ENCODE measurements at places on chromosomes 12 and 14.
A peak's percentile ranks its signal among the peaks of the same experiment; 100 is the strongest.

GRCh38 chr14:100664231-100664630, 62.5 kb upstream of the DLK1 start:
- DNase-seq: no peak

DNA sequence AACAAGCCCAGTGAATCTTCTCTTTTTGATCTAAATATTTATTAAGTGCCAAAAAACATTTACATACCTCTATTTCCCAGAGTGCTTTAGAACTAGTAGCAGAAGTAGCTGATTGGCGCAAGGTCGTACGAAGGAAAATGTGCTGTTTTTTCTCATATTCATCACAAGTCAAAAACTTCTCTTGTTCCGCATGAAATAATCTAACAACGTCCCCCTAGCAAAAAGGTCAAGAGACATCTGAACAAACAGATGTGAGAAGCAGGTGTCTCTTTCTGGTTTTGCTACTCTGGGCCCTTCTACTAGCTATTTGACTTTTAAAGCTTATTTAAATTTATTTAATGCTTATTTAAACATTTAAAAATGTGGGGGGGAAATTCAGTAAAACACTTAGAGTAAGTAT, 117.8 kb downstream of the ITPR2 start:
- no peak for DNase-seq

GRCh38 chr12:131929581-131930456, 743 bp downstream of the PUS1 start:
- peak; percentile 49 for DNase-seq

GRCh38 chr12:15188127-15188526, 33.1 kb downstream of the RERG start:
- no peak for DNase-seq

GRCh38 chr14:99381688-99382060, 99.0 kb downstream of the SETD3 start:
- no peak for DNase-seq

GRCh38 chr14:68020999-68021663, 201.6 kb downstream of the RAD51B start:
- no peak for DNase-seq

GRCh38 chr12:57849035-57849434, 2.5 kb upstream of the CTDSP2 start:
- no peak for DNase-seq

DNA sequence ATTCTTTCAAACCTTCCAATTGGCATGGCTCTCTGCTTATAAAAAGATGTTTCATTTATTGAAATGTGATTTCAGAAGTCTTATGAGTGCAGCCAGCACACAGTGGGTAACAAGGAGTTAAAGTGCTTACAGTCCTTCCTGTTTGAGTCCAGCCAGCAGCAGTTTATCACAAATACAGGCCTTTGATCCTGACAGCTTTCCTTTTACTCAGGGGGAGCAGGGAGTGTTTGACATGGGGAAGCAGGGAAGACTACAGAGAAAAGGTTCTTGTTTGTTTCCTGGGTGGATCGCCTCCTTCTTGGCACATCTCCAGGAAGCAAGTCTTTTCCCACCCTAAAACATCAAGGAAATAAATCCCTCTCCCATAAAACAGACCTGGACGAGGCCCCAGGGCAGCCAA, 216.1 kb downstream of the MSRB3 start:
- DNase-seq: no peak

- peak; percentile 17 for DNase-seq
Measured at GRCh38 chr14:53109105-53110041, 43.8 kb downstream of the DDHD1 start.

- DNase-seq: peak; percentile 29
Measured at GRCh38 chr12:1907652-1908611, 10.5 kb downstream of the CACNA2D4 start.

DNA sequence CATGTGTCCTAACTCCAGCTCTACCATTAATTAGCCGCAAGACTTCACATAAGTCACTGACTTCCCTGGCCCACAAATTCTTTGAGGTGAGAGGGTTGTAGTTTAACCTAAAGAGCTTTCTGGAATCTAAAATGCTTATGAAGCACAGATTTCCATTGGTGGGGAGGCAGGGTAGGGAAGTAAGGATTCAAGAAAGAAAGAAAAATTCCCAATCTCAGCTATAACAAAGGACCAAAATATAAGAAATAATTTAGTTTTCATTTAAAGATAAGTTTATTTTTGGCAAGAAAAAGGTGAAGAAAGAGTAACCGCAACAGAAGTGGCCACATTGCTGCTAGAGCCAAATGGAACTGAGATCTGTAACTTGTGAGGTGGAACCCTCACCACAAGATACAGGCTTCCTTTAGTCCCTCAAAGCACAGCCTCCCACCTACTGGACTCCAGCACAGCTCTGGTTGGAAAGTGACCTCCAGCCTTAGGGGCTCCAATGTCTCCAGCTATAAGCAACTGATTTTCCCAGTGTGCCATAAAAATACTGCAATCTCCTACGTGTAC, 23.6 kb downstream of the DAD1 start:
- no peak for DNase-seq

DNA sequence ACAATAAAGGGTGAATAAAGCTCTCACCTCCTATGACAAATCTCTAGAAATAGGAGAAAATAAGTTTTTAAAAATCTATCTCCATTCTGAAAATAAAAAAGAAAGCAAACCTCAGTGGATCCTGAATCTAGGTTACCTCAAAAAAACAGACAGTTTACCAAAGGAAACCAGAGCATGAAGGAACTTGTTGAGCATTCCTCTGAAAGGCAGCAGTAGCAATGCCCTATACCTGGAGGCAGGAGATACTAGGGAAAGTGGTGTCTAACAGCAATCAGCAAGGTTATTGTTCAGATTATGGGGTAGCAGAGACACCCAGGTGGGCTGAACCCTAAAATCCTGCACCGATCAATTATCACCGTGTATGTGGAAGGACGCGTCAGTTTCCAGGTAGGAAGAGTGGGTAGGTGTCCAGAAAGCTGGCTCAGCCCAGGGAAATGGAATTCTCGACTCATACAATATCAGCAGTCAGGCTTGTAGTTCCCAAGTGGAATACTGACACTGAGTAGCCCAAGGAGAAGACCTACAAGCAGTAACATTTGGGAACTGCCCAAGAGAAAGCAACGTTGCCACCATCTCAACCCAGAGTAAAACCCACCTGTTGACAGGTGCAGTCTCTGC, 128.3 kb downstream of the ST8SIA1 start:
- no peak for DNase-seq

DNA sequence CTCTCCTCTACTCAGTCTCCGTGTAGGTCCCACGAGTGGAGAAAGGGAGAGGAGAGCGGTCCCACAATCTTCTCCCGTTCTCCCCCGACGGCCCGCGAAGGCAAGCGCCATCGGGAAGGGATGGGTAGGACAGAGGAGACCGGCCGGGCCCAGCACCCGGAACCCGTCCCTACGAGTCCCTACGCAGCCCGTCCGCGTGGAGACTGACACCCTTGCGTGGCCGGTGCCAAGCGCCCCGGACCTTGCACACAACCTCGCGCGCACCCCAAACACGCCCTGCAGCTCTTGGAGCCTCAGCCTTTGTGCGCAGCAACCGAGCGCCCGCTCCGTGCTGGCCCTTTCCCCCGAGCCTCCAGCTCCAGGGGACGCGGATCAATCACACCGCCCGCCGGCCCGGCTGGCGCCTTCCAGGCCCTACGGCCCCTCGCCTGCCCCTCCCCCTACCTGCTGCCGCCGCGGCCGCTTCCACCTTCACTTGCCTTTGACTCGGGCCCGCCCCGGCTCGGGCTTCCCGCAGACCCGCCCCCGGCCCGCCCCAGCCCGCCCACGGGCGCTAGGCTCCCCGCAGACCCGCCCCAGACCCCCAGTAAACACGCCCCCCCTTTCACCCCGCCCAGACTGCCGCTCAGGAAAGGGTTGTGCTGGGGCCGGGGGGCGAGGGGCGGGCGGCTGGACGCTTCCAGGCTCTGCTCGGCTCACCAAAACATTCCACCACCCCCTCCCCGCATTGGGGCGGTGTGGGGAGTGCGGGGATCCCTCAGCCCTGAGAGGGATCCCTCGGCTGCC, at the start of gene NDRG2:
NDRG2 (minus strand) TSS at position 477 of the 786 bp plus-strand sequence. CDS start 1,746 bp downstream, outside the sequence.
- DNase-seq: peak; percentile 59

GRCh38 chr14:102209224-102209966, 69.7 kb downstream of the WDR20 start:
- DNase-seq: no peak

DNA sequence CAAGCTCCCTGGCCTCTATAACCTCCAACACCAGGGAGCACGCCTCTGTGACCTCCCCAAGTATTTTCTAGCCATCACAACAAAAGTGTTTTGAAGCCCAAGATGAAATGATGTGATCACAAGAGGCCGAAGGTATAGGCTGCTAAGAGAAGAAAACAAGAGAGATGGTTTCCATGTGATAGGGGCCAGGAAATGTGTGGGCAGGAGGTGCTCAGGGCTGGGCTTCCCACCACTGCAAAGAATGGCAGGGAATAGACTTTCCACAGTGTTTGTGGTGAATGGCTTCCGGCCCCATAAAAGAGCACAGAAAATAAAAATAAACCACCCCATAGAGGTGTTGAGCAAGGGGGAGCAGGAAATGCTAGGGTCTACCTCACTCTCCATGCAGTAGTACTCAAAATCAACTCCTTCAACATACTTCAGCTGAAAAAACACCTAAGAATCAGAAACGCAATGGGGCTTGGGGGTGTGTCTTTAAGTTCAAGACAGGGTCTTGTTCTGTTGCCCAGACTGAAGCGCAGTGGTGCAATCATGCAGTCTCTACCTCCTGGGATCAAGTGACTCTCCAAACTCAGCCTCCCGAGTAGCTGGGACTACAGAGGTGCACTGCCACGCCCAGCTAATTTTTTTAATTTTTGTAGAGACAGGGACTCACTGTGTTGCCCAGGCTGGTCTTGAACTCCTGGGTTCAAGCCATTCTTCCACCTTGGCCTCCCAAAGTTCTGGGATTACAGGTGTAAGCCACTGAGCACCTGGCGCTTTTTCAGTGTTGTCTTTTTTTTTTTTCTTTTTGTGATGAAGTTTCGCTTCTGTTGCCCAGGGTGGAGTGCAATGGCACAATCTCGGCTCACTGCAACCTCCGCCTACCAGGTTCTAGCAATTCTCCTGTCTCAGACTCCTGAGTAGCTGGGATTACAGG, 27.1 kb downstream of the DAD1 start:
- no peak for DNase-seq

DNA sequence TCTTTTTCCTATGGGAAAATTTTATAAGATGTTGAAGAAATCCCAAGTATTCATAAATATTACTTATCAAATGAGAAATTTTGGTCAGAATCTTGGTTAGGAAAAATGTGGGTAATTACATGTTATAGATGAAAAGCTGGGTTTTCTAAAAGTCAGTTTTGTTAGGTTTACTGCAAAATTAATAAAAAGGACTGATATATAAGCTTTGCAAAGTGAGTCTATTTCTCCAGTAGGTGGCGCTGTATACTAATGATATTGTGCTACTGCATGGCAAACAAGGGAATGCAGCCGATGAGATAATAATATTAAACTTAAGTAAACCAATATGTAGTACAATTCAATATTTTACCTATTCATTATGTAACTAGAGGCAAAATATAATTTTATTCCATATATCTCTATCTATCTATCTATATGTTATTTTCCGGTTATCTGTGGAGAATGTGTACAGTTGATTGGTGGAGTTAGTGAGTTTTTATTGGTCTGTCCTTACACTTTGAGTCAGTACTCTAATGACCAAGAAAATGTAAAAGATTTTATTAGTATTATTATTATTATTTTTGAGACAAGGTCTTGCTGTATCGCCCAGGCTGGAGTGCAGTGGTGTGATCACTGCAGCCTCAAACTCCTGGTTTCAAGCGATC, 32.9 kb downstream of the MIPOL1 start:
- peak; percentile 2 for DNase-seq

DNA sequence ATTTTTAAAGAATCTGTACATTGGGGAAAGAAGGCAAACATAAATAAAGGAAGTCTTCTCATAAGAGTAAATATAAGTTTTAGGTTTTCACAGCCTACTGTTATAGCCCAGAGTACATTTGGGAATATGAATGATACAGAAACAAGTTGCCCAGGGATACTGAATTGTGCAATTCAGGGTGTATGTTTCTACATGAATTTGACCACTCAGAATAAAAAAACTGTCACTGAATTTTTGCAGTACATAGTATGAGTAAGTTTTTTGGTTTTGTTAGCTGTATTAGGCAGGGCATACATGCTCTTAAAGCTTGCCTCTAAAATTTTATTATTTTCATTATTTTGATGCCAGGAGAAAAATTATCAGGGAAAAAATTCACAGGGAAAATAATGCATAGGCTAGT, 6.6 kb upstream of the PCNX4 start:
- DNase-seq: no peak

GRCh38 chr14:96088074-96088473, 48.9 kb downstream of the C14orf132 start:
- no peak for DNase-seq

- DNase-seq: no peak
Measured at GRCh38 chr12:58396239-58396638, 454.9 kb downstream of the ATP23 start.

DNA sequence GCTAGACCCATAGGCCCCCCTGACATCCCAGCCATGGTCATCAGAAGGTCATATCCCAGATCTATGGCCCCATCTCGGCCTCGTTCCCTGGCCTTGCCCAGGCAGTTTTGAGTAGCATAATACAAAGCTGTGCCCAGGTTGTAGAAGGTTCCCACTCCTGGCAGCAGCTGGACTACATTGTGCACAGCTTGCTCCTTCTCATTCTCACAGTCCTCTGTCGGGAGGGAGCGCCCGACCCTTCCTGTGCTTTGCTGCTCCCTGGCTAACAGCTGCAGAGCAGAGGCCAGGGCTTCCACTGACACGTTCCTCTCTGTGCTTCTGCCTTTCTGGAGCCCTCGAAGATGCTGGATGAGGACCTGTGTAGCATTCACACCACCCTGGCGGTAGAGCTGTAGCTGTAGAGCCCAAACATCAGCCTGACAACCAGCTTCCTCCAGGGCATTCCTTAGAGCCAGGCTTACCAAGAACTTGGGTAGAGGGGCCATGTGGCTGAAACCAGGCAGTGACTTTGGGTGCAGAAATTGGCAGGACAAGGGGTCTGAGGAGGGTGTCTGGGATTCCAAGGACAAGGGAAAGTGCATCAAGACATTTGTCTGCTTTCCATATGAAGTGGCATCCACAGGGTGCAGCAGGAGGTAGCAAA, 1.0 kb downstream of the APOF start:
- DNase-seq: no peak

- DNase-seq: no peak
Measured at GRCh38 chr12:87870061-87870460, 159.1 kb downstream of the C12orf50 start.

GRCh38 chr12:96514328-96514727, 25.0 kb downstream of the CFAP54 start:
- DNase-seq: peak; percentile 48

DNA sequence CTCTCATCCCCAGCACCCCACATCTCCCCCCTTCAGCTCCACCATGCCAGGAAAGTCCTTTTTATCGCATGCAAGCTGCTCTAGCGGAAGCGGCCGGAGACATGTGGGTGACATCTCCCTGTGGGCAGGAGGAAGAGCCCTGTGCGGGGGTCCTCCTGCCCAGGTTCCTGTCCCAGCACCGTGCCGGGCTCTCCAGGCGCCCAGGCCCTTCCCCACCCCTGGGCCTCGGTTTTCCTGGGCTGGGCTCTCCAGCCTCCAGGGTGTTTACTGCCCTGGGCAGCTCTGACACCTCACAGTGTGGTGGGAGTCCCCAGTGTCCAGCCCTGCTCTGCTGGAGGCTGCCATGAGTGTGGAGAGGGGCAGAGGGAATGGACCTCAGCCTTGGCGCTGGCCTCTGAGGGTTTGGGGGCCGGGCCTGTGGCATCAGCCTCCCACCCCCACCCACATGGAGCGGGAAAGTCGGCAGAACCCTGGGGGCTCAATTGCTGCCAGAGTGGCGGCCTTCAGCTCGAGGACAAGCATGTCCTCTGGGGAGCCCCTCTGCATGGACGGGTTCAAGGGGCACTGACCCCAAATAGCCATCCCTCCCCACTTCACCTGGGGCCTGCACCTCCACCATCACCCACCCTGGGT, 16.9 kb downstream of the ASPG start:
- no peak for DNase-seq

- no peak for DNase-seq
Measured at GRCh38 chr14:93744876-93745275, 43.4 kb downstream of the PRIMA1 start.

Measured in memory B cell (primary cell).